ENCODE measurements at places on chromosomes 4 and X.

- DNase-seq, result no peak
Observed at GRCh38 chr4:1900624-1901023, 29.4 kb downstream of the NSD2 start.

- no peak for DNase-seq
Observed at GRCh38 chrX:131571348-131571747, 27.5 kb downstream of the OR13H1 start.

- no peak for DNase-seq
Observed at GRCh38 chrX:31314921-31315320, 243.1 kb upstream of the FTHL17 start.

DNA sequence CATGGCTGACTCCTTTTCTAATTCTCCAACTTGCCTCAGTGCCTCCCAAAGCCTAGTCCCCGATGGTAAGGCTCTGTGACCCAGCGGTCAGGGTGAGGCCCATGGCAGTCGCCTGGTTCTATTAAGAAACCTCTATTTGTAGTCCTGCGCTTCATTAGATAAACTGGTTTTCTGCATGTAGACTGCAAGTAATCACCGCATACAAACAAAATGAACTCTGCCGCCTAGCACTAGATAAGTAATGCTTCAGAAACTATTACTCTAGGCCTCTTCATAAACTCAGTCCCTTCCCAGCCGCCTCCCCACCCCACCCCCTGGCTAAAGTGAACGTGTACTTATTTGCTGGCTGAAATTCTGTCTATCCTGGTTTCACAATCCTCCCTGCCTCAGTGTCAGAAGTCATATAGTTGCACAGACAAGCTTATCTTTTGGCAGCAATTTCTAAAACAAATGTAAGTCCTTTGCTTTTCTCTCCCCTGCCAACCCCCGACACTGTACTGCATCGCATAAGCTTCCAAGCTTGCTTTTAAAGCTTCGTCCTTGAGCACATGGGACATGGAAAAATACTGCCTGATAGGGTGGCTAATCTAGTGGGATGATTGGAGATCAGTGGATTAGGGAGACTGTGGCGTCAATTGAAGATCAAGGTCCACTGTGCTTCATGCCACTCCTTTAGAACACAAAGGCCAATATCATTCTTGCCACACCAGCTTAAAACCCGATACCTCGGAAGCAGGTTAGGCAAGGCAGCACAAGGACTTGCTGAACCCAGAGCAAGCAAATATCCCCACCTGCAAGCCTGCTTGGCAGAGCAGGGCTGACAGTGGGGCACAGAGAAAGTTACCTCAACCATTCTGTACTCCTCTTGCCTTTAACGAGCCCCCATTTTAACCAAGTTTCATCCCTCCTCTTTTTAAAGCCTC is 125.8 kb downstream of the IRF2 start:
- no peak for DNase-seq

DNA sequence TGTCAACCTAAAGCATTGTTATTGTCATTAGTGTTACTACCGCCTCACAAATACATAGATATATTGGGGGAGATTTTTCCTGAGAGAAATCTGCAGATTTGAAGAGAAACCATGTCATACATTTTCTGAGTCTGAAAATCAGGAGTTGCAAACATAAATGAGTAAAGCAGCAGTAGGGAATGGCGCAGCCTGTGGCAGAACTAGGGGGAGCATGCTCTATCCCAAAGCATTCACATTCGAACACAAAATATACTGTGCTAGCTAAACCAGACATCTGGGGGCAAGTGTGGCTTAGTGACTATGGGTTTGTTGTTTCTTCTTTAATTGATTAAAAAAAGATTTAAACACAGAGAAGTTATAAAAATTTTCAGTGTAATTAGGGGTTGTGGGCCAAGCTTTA is 83.2 kb downstream of the CPE start:
- DNase-seq, result no peak

DNA sequence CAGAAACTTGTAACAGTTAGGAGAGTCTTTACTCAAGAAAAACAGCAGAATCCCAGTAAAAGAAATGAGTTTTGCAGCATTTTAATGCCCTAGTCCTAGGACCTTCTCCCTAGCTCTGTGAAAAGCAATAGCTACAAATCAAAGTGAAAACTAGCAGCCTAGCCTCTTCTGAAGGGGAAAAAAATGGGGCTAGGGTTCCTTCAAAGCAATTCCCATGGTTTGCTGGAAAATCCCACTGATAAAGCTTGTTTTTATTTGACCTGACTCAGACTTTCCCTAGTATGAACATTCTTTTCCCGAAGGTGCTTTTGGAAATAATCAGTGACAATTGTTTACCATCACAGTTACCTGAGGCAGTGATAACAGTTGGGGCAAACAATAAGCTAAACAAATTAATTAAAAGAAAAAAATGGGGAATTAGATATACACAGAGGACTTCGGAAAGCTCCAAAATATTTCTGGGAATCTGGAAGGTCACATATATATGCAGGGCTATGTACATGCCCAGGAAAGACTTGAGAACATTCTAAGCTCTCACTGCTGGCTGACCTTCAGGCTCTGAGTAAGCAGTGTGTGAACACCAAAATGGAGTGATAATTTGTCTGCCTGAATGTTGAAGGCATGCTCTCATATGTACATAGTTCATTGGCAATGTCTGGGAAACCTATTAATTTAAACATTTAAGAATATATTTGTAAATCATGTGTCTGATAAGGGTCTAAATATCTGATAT is 285.9 kb downstream of the KCTD8 start:
- DNase-seq, result no peak

- DNase-seq, result no peak
Observed at GRCh38 chrX:16695079-16695676, 17.3 kb downstream of the CTPS2 start.

DNA sequence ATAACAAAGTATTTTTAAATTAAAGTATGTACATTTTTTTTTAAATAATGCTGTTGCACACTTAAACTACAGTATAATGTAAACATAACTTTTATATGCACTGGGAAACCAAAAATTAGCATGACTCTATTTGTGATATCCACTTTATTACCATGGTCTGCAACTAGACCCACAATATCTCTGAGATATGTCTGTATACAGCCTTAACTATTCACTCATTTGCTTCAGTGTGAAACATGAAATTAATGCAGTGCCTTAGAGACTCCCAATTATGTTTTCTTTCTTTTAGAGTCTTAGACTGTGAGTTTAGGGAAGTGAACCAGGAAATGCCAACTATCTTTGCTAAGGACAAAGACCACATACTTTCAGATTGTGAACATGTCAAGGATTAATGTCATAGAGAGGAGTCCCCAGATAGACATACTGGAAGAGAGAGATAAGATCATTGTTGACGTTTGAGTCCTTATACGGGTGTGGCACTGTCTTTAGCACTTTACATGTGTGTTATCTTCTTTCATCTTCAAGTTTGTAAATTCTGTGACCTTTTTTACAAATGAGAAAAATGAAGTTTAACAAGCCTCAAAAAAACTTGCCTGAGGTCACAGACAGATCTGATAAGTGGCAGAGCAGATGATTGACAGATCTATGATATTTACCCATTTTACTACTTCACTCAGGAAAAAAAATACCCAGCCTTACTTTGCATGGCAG is 23.2 kb downstream of the CXorf58 start:
- no peak for DNase-seq

- DNase-seq, result no peak
Observed at GRCh38 chr4:168739886-168740285, 243.0 kb downstream of the PALLD start.

DNA sequence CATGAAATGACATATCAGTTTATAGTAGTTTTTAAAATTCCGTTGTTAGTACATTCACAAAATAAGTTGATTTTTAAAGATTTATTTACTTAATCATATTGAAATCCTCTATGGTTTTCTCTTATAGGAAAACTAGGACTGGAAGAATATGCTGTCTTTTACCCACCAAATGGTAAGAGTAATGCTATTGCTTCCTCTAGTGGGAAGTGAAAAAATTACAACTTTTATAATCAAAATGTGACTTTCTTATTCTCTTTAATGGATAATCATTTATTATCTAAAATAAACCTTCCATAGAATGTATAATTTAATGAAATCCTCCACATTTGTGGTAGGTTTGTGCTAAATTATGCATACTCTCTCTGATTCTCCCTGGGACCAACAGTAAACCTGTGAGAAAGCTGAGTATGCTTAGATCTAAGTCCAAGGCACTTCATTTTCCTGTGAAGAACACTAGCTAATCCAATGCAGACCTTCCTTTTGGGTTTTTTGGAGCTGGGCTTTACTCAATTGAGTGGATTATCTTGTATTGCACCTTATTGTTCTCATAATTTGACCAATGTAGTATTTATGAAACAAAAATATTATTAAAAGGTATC is 136.2 kb downstream of the TBC1D19 start:
- DNase-seq, result no peak

DNA sequence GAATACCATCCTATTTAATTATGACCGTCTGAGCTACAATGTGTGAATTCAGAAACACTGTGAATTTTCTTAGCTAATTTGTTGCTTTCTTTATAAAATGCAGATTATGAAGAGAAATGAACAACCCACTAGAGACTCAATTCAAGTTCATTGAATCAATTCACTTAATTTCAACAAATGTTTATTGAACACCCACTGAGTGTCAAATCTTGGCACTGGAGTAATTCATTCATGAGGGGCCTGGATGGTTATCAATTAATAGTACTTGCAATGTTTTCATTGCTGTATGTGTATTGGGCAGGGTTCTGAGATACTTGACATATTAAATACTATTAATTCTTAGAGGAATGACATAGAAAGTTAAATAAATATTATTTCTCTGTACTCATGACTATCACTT is 789.4 kb downstream of the STPG2 start:
- DNase-seq, result no peak

DNA sequence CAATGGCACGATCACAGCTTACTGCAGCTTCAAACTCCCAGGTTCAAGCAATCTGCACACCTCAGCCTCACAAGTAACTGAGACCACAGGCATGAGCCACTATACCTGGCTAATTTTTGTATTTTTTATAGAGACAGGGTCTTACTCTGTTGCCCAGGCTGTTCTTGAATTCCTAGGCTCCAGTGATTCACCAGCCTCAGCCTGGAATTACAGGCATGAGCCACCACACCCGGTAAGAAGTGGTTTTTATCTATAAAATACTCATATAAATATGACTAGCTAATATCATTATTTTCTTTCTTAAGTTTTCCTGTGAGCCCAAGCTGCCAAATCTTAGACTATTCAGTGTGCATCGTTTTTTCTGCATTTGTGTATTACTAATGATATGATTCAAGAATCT is 4.4 kb downstream of the SCFD2 start:
- no peak for DNase-seq

All from non-pigmented ciliary epithelial cell (primary cell).